ENCODE measurements at places on chromosomes 4 and X.

DNA sequence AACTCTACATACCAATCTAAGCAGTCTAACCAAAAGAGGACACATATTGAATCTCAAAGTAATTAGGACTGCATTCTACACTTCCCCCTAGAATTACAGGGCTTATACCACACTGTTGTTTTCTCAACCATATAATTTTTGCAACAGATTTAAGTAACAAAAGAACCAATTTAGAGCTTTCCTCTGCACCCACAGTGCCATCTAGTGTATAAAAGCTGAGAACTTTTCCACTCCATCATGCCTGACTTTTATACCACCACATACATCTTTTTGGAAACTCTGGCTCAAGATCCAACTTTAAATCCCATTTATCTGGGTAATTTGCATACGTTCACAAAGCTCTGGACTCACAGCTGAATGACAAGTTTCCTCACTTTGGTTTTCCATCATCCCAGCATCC is 99.5 kb downstream of the EFHC2 start:
- DNase-seq, result no peak

DNA sequence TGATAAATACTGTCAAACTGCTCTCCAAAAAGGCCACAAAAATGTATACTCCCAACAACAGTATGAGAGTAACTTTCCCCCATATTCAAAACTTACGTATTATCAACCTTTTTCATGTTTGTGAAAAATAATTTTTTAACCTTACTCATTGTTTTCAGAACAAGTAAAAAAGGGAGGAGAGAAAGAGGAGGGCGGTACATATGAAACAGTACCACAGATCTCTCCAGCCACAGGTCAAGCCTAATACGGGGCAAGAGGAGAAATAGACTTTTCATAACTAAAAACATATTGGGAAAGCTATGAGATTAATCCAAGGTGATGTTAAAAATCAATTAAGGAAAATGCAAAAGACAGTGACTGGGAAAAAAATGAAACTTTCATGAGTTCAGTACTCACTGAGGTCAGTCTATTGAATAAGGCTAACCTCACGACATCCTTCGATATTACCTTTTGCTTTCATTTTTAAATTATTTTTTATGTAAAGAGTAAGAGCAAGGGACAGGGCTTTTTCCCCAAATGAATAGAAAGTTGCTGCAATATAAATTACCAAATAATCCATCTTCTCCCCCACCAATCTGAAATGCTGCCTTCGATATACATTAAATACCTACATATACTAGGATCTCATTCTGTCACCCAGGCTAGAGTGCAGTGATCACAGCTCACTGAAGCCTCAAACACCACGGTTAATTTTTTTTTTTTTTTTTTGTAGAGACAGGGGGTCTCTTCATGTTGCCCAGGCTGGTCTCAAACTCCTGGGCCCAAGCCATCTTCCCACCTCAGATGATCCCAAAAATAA is 25.3 kb downstream of the FBXW7 start:
- DNase-seq, result no peak

DNA sequence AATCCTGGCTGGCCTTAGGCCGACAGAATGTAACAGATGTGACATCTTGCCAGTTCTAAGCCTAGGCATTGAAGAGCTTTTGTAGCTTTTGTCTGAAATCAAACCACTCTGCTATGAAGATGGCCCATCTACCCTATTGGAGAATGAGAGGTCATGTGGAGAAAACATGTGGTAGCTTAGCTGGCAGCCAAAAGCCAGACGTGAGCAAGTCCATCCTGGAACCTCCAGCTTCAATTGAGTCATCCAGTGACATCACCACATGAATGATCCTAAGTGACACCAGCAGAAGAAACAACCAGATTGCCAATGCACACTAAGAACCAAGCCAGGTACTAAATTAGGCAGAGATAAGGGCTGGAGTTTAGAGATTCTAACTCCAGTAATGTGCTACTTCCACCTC is 154.8 kb upstream of the ZFP42 start:
- no peak for DNase-seq

- no peak for DNase-seq
Measured at GRCh38 chrX:48468693-48469691, 1.1 kb downstream of the SLC38A5 start.

DNA sequence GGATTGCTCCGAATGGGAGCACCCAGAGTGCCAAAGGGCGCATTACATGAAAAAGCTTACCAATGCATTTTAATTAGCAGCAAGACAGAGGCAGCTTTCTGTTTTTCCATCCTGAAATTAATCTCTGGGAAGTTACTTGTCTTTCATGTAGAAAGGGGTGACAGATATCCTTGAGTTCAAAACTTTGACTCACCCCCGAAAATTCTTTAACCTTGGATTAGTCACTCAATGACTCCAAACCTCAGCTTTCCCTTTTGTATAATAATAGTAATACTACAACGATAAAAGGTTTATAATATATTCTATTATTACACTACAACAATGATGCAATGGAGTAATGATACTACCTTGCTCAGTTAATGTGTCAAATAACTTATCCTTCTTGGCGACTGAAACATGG is 126.3 kb downstream of the ADAMTS3 start:
- no peak for DNase-seq

DNA sequence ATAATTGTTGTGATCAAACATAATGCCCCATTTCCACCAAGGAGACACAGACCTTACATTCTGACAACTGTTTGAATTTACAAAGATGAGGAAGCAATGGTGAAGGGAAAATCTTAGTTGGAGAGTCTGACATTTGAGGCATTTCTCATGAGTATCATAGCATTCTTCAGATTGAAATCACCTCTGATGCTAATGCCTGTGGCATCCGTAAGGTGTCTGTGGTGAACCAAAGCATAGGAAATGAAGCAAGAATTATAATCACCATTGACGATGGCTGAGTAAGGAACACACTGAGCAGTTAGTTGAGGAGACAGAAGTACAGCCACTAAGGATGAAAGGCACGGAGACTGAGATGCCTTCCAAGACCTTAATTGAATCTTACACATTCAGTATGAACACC is 575.7 kb downstream of the TRIML1 start:
- no peak for DNase-seq

GRCh38 chr4:2083826-2084160 is 24.7 kb downstream of the NAT8L start:
- DNase-seq, result peak; percentile 89

- DNase-seq, result no peak
Measured at GRCh38 chr4:142036795-142037583, 400.6 kb downstream of the IL15 start.

DNA sequence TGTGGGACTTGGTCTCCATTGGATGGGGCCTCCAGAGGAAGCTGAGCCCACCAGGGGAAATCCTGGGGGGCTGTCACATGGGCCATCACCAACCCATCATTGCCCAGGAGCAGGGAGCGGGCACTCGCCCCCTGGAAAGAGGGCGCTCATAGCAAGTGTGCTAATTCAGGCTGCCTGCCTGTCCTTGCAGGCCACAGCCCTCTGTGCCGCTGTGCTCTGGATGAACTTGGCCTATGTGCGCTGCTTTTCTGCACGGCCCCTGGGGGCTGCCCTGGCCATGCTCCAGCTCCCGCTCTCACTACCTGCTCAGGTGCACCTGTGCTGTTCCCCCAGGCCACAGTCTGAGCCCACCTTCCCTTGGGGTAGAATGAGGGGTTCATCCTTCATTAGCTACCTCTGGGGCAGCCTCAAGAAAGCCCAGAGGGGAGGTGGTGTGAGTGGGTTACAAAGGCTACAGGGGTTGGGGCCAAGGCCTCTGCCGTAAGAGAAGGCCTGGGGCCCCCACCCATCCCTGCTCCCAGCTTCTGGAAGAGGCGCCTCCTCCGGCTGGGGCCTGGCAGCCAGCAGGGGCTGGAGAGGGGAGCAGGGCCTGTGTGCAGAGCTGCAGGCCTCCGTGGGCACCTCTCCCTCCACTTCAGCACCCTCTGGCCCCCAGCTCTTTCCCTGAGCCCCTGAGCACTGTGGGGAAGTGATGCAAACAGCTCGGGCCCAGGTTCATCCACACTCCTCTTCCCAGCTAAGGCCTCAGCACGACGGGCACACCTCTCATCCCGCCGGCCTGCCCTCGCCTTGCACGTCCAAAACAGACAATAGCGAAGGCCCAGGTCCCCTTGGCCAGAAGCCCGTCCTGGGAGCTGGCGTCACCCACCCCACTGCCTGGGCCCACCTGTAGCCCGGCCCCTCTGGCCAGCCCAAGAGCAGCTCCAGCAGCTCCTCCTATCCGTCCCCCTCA is 8.9 kb downstream of the CFAP99 start:
- DNase-seq, result no peak

DNA sequence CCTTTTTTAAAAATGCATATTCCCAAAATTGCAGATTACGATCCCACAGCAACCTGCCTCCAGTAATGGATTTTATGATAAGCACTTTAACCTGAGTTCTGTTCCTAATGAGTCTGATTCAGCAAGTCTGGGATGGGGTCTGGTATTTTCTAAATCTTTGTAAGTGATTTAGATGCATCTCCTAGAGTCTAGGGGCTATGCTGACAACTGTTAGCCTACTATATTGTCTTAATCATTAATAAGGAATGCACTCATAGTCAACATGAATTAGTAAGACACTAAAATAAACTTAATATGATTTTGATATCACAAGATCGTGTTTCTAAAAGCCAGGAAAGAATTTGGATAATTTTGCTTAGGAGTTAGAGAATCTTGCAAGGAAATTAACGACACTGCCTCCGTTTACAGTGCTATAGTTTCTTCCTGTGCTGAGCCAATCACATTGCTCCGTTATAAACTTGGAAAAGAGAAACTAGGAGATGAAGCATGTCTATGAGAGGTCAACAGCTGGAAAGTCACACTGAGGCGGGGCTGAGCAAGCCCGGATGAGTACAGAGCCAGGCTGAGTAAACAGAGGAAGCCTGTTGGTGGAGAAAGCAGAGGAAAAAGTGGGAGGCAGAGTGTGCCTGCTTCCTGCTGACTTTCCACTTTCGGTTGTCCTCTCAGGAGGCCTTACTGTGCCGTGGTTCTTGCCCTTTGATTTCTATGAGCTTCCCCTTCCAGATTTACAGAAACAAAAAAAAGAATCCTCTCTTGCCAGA is 5.4 kb downstream of the SCARB2 start:
- no peak for DNase-seq

Data from mesenteric fat pad (tissue), 1 donor.